ENCODE measurements at places on chromosomes 4 and X.

DNA sequence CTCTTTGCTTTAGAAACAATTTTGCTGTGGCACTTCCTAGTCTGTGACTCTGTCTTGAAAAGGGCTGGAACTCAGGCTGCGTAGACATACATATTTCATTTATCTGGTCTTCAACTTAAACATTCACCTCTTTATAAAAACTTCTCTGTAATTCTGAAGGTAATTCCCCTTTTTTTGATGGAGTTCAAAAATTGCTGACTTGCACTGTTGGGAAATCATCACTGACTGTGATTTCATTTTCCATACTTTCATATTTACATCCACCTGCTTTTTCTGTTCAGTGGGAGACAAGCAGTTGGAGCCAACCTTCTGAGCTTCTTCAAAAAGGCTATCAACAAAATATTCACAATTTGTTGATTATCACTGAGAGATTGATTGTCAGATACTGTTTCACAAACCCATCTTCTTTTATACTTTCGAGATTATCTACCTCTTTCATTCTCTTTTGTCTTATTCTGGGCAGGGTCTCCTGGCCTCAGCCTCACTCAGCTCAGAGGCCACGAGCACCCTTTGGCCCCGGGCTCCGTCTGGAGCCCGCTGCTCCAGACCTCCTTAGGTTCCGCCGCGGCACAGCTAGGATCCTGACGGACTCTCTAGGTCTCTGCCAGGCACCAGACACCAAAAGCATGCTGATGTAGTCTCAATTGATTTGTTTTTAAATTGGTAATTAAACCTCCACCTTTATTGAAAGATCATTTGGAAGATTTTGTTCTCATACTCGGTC, 39.7 kb upstream of the UGT2B17 start:
- DNase-seq, result no peak

DNA sequence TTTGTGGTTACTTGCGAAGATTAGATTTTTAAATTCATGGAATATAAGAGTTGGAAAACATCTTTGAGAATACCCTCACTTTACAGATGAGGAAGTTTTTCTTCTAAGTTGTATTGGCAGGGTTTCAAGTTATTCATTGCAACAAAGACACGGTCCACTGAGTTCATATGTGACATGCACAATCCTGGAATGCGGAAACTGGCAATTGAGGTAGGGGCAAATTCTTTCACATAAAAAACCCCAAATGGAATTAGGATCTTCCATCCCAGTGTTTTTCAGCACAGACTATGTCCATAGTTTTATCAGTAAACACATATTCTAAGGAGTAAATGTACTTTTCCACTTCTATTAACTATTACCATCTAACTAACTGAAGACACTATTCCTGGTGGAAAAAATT, 81.8 kb upstream of the NAP1L5 start:
- no peak for DNase-seq

DNA sequence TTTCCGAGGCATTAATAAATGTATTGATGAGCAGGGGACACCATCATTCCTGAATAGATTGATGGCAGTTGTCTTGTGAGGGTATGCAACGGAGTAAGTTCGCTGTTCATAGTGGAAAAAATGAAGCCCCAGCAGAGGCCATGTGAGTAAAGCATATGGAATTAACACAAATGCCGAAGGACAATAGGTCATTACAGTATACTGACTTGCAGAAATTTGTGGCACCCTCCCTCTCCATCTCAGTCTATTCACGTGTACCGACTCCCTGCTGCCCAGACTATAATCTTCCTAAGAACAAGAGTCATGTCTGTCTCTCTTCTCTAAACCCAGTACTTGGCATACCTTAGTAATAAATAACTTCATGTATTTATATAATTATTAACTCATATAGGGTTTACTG, 47.1 kb upstream of the PCDH10 start:
- DNase-seq, result no peak

GRCh38 chrX:15600745-15601144, at the start of gene ACE2:
Gene ACE2 (minus strand): TSS chrX:15600960. CDS start chrX:15600911, 49 bp downstream.
- DNase-seq, result no peak

- DNase-seq, result peak; percentile 23
Observed at GRCh38 chr4:150079081-150079581, 886 bp downstream of the DCLK2 start.

DNA sequence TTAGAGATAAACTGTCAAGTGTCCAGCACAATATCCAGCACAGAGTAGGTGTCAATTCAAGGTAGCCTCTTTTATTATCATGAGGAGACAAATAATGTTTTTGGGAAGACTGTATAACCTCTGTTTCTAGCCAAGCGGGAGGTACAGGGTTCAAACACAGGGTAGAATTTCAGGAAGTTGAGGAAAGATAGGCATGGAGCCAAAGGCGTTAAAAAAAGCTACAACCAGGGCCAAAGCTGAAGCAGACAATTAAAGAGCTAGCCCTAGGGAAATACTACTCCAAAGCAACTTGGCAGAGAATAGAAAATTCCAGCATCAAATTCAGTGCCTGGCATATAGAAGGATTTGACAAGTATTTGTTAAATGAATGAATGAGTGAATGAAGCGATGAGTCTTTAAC, 40.0 kb upstream of the CASK start:
- no peak for DNase-seq

DNA sequence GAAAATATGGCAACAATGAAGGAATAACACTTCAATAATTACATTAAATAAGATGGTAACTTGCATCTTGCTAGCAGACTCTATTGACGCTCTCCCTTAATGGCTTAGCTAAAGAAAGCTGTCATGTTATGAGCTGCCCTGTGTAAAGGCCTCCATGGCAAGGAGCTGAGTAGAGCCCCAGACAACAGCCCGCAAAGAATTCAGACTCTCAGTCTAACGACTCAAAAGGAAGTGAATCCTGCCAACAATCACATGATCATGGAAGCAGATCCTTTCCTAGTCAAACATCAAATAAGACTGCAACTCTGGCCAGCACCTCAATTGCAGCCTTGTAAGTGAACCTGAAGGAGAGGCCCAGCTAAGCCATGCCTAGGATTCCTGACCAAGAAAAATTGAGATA, 157.6 kb downstream of the MAB21L2 start:
- no peak for DNase-seq

DNA sequence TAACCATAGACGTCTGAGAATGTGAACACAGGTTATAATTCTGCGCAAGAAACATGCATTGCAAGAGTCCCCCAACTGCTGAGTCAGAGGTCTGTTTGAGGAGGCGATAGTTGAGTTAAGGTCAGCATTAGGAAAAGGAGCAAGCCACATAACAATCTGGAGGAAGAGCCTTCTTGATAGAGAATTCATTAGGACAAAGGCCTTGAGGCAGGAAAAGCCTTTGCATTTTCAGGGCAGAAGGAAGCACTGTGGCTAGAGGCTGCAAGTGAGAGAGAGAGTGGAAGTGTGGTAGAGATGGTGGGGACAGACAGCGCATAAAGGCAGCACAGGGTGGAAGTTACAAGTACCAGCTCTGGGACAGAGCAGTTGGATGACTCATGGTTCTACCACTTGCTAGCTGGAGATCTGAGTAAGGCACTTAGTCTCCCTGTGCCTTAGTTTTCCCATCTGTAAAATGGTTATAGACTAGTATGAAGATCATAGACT, 125.8 kb upstream of the LNX1 start:
- no peak for DNase-seq

All from NCI-H748 treated with DMSO at 0.1 percent for 48 hours (cell line).